ENCODE measurements at places on chromosomes 1 and 21. TPM values are rescaled to one million over a fixed set of nuclear protein-coding genes. Genes with fewer than 3 reads are reported as not detected.
A peak's percentile ranks its signal among the peaks of the same experiment; 100 is the strongest.

- H3K27ac ChIP-seq, result no peak overlapping the region
- no peak overlapping the region for H3K4me3 ChIP-seq
- no peaks in the 10 kb centered on the region for H3K27me3 ChIP-seq
- no peak for DNase-seq
Measured at GRCh38 chr1:245045087-245045881, 109.5 kb upstream of the KIF26B start.

DNA sequence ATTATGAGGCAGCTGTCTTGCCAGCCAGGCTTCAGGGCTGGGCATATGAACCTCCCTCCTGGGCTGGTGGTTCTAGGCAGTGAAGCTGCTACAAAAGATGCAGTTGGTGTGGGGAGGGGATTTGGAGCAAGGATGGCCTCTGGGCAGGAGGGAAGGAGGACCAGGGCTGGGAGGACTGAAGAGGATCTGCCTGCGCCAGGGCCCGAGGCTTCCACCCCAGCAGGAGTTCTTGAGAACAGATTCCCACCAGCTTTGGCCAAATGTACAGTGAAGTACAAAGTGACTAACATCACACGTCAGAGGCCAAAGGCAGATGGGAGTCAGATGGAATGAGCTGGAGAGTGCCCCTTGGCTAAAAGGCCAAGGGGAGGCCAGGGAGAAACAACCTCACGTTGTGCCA, 62.4 kb downstream of the DDX20 start:
- no peaks in the 10 kb centered on the region for H3K27me3 ChIP-seq
- no peak overlapping the region for H3K27ac ChIP-seq
- no peak for DNase-seq
- no peaks in the 10 kb centered on the region for H3K36me3 ChIP-seq
- H3K4me3 ChIP-seq, result no peak overlapping the region

GRCh38 chr1:171780583-171781175, 781 bp upstream of the METTL13 start:
- H3K4me1 ChIP-seq, result peaks cover 52% of the 10 kb centered on the region
- no peaks in the 10 kb centered on the region for H3K27me3 ChIP-seq
- H3K36me3 ChIP-seq, result peaks cover 13% of the 10 kb centered on the region

DNA sequence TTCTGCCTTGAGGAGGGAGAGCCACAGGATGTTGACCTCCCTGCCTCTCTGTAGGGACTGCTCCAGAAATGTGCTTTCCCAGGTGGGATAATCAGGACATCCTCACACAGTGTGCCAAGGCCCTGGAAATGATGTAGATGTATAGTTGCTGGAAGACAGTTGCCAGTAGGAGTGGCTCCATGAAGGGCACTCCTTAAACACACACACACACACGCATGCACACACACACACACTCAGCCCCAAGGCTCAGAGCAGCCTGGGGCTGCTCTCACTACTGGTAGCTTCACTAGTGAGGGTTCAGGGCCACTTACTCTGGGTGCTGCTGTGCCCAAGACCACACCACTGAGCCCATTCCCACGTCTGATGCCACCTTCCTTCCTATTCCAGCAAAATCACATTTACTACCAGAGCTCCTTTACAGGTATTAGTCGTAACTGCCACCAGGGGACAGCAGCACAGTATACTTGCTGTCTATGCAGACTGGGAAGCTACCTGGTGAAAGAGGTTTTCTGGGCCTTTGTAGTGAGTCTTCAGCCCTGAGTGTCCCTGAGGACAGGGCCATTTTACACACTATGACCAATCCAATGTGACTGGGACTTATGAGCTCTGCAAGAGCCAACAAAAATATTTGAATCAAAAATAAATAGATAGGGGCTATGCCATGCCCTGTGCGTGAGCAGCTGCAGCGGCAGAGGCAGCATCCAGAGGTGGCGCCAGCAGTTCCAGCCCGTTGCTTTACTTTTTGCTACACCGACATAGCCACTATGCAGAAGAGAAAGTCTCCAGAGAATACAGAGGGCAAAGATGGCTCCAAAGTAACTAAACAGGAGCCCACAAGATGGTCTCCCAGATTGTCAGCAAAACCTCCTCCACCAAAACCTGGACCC, 15.0 kb downstream of the CRNN start:
- no peaks in the 10 kb centered on the region for H3K36me3 ChIP-seq
- peaks cover 16% of the 10 kb centered on the region for H3K4me1 ChIP-seq
- peak; percentile 30 for DNase-seq

DNA sequence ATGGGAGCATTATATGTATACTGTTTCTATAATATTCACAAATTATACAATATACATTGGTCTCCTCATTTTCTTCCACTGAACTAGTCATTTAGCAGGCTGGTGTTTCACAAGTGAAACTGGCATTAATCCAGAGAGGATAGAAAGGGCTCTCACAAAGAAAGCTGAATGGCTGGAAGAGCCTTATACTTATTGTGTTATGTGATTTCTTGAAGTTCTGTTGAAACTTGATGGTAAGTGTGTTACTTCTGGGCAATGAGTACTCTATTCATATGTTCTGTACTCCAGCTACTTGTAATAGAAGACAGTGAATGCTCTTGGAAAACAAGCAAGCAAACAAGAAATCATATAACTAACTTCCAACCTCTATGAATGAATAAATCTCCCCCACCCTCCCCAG, 14.9 kb downstream of the STX12 start:
- H3K27me3 ChIP-seq, result no peaks in the 10 kb centered on the region
- H3K4me3 ChIP-seq, result no peak overlapping the region
- H3K36me3 ChIP-seq, result peaks cover 21% of the 10 kb centered on the region
- peaks cover 12% of the 10 kb centered on the region for H3K4me1 ChIP-seq
- no peak overlapping the region for H3K27ac ChIP-seq
- DNase-seq, result no peak

DNA sequence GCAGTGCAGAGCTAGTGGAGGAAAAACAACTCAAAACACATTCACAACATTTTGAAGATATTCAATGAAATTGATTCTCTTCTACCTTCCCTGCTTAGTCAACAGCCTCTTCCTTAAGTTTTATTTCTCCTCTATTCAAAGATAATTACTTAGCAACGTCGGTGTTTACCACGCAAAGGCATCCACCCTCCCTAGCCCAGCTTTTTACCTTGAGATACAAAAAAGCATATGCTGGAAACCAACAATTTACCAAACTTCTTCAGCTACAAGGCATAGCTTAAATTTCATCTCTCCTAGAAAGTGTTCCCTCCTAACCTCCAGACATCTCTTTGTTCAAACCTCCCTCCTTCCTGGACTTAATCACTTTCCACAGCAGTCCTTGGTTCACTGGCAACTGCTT, 102.8 kb upstream of the SOD1 start:
- H3K4me3 ChIP-seq, result no peak overlapping the region
- H3K27ac ChIP-seq, result no peak overlapping the region
- H3K36me3 ChIP-seq, result no peaks in the 10 kb centered on the region
- DNase-seq, result no peak
- no peaks in the 10 kb centered on the region for H3K27me3 ChIP-seq

DNA sequence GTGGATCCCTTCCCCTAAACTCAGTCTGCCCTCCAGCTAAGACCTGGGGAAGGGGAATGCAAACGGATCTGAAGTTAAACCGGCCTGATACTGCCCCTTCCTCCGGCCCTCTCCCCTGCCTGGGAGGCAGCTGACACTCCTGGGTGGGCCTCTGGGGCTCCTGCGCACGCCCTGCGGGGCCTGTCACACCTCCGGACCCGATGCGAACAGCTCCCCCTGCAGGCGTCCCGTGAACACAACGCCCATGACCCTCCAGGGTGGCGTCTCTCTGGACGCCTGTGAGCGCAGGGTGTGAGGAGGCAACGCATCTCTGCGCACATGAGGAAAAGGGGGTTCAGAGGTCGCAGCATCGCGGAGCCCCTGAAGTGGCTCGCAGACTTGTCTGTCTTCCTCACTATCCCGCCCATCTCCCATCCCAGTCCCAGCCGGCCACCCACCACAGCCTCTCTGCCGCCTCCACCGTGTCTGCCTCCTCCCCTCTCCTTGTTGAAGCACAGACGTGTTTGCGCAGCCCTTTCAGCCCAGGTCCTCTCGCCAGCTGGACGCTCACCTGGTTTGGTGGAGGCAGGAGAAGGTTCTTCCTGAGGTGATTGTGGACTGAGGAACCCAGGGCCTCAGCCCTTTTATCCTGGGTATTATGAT, 421 bp upstream of the LCE3A start:
- DNase-seq, result no peak
- no peaks in the 10 kb centered on the region for H3K27me3 ChIP-seq
- no peak overlapping the region for H3K27ac ChIP-seq
- H3K4me3 ChIP-seq, result no peak overlapping the region
- H3K36me3 ChIP-seq, result no peaks in the 10 kb centered on the region

DNA sequence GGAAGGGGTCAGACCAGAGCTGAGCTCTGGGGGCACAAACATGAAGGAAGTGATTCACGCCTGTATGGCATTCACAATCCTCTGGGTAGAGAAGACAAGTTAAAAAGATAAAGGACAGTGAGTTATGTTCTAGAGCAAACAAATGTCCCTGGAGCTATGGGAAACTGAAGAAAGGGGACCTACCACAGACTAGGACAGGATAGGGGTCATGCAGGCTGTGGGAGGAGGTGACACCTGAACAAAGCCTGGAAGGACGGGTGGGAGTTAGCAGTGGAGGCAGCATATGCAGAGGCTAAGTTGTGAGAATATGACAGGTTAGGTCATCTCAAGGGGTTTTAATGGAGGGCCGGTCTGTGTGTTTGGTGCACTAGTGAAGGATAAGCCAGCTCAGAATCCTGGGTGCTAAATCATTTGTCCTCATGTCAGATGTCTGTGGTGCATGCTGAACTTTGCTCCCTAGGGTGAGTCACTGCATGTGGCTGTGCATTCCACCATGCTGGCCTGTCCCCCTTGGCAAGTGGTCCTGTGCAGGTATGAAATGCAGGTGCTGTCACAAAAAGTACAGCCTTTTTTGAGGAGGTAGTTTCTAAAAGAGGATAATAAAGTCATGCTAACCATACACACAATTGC, 28.5 kb downstream of the TNN start:
- no peaks in the 10 kb centered on the region for H3K4me1 ChIP-seq
- no peak overlapping the region for H3K4me3 ChIP-seq
- H3K36me3 ChIP-seq, result no peaks in the 10 kb centered on the region
- DNase-seq, result no peak

DNA sequence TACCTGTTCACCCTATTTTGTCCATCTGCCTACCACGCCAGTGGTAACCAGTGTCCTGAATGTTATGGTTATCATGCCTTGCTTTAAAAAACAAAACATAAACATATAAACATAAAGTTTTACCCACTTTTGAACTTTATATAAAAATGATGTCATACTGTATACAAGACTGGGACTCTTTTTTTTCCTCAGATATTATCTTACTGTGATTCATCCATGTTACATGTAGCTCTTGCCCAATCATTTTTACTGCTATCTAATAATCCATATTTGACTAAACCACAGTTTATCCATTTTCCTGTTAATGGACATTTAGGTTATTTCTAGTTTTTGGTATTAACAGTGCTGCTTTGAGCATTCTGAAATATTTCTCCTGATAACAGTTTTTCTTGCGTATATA, 78.8 kb downstream of the GPR161 start:
- peaks cover 7% of the 10 kb centered on the region for H3K4me1 ChIP-seq
- H3K4me3 ChIP-seq, result no peak overlapping the region
- H3K27ac ChIP-seq, result no peak overlapping the region
- H3K36me3 ChIP-seq, result no peaks in the 10 kb centered on the region

DNA sequence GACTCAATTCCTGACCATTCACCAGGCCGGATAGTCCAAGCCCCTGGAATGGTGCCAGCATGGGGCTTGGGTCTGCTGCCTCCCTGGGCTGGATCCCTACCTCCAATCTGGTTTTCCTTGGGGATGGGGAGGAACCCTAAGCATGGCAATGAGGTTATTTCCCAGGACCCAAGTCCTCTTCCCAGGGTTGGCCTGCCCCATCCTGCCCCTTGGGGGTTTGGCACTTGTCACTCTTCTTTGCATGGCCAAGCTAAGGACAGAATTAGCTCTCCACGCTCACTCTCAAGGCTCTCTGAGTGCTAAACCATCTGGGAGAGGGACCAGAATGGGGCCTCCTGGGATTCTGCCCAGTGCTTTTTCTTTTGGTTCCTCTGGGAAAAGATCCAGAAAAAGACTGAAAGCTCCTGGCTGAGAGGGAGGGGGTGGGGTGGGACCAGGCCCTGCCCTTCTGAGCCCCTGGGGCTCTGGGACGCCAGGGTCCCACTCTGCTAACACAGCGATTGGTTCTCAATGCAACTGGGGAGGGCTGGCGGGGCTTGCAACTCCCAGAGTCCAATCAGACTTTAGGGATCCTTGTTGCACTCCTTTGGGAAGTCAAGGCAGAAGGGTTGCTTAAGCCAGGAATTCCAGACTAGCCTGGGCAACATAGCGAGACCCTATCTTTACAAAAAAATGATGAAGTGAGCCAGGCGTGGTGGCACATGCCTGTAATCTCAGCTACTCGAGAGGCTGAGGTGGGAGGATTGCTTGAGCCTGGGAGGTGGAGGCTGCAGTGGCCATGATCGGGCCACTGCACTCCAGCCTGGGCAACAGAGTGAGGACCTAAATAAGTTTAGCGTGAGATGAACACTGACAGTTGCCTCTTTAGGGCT, 52.7 kb downstream of the DHRS3 start:
- H3K4me3 ChIP-seq, result no peak overlapping the region
- no peaks in the 10 kb centered on the region for H3K27me3 ChIP-seq
- H3K36me3 ChIP-seq, result peaks cover 6% of the 10 kb centered on the region
- no peak for DNase-seq

KIAA1614 gene
- 0.12 TPM for total RNA-seq

OLIG2 gene
- not detected for total RNA-seq

NOL9 gene
- total RNA-seq, result 59.9 TPM
